ENCODE measurements at places on chromosomes 13 and 19.

- DNase-seq, result no peak
Observed at GRCh38 chr19:43474986-43475705, 9.7 kb upstream of the LYPD3 start.

GRCh38 chr19:11179716-11180297 is 17.5 kb downstream of the KANK2 start:
- no peak for DNase-seq

GRCh38 chr13:30966101-30966500 is 33.6 kb downstream of the TEX26 start:
- DNase-seq, result no peak

- no peak for DNase-seq
Observed at GRCh38 chr13:20193162-20193906, 596 bp upstream of the GJB2 start.

- no peak for DNase-seq
Observed at GRCh38 chr19:33714149-33714548, 82.5 kb upstream of the KCTD15 start.

- no peak for DNase-seq
Observed at GRCh38 chr13:61024046-61024445, 391.6 kb downstream of the PCDH20 start.

GRCh38 chr13:26062853-26063444 is 11.1 kb upstream of the SHISA2 start:
- peak; percentile 62 for DNase-seq

- DNase-seq, result no peak
Observed at GRCh38 chr19:45437328-45437727, 13.6 kb upstream of the ERCC1 start.

DNA sequence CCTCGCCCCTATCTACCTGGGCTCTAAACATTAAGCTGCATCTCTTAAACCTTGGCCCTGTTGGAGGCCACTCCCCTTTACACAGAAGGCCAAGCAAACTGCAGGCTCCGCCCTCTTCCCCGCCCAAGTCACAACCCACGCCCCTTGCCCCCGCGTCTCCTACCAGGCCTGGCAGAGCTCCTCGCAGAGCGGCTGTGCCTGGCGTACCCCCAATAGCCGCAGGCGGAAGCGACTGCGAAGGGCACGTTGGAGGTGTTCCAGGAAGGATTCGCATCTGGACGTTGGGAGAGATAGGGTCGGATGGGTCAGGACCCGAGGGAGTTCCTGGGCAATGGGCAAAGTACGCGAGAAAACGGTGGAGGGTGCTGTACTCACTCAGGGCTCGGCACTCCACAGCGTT is 5.9 kb downstream of the RTBDN start:
- DNase-seq, result peak; percentile 46

DNA sequence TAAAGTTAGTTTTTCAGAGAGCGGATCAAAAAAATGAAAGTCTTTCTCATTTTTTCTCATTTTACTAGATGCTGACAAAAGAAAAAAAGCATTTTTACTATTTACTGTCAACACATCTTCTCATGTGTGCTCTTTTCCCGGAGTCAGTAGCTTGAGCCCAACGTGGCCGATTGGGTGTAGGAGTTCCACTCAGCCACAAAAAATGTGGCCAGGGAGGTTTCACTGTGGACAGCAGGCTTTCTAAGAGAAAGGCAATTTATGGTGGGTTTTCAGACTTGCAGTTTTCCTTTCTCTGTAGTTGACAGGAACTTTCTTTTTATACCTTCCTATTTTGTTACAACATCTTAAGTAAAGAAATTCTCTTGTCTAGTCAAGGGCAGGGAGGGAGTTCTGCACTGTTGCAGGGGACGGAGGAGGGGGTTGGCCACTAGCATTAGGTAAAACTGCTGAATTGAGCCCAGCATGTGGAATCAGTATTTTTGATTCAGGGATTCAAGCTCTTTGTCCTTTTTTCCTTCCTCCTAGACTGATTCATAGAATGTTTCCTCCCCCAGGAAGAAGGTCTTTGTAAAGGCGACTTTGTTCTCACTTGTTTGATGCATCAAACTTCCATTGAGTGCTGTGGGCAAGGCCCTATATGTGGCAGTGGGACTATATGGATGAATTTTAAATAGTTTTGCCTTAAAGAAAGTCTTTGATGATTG is 123.1 kb downstream of the B3GLCT start:
- no peak for DNase-seq

GRCh38 chr13:106619688-106620555 is 52.0 kb upstream of the ARGLU1 start:
- DNase-seq, result peak; percentile 44

DNA sequence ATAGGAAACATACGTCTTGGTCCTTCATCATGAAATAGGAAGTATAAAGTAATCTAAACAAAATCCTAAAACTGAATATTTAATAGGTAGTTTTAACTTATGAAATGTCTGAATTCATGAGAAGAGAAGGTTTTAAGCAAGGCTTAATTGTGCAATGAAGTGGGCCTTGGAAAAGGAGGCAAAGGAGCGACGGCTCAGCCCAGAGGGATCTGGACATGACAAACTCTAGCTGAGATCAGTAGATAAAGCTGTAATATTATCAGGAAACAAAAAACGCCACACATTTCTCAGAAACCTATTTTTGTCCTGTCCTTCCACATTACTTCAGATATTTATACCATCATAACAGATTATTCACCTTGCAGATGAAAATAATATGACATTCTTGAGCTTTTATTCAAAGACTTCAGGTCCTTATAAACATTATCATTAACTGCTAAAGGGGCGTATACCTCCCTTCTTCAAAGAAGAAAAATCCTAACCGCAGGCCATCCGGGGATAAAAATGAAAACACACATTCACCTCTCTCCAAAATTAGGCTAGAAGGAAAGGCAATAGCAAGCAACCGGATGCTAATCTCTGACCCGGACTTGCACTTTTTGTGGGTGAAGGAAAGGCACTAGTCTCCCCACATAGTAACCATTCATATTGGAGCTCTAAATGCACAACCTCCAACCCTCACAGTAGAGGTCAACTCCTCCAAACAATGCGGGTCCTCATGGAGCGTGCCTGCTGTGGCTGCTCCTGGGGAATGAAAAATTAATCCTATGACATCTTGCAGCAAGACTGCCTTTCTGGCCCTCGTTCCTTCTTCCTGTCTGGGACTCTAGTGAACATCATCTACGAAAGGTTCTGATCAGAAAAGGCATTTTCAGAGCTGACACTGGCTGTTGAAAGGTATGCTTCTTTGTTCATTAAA is 108.8 kb downstream of the TBC1D4 start:
- no peak for DNase-seq

GRCh38 chr19:34788074-34788473 is 15.1 kb upstream of the ZNF599 start:
- DNase-seq, result no peak

DNA sequence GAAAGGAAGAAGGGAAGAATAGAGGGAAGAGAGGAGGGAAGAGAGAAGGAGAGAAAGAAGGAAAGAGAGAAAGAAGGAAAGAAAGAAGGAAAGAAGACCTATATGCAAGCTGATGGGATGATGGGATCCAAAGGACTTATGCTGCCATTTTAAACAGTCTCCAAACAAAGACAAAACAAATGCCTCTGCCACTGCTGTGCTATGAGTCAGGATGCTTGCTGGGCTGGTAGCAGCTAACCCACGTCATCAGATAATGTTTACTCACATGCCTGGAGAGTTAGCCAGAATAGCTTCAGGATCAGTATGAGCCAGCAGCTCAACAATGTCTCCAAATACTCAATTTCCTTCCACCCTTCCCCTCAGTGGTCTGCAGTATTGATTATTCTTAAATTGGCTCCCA is 12.0 kb upstream of the ZNF274 start:
- DNase-seq, result no peak

- no peak for DNase-seq
Observed at GRCh38 chr19:1182727-1183126, 8.7 kb upstream of the SBNO2 start.

DNA sequence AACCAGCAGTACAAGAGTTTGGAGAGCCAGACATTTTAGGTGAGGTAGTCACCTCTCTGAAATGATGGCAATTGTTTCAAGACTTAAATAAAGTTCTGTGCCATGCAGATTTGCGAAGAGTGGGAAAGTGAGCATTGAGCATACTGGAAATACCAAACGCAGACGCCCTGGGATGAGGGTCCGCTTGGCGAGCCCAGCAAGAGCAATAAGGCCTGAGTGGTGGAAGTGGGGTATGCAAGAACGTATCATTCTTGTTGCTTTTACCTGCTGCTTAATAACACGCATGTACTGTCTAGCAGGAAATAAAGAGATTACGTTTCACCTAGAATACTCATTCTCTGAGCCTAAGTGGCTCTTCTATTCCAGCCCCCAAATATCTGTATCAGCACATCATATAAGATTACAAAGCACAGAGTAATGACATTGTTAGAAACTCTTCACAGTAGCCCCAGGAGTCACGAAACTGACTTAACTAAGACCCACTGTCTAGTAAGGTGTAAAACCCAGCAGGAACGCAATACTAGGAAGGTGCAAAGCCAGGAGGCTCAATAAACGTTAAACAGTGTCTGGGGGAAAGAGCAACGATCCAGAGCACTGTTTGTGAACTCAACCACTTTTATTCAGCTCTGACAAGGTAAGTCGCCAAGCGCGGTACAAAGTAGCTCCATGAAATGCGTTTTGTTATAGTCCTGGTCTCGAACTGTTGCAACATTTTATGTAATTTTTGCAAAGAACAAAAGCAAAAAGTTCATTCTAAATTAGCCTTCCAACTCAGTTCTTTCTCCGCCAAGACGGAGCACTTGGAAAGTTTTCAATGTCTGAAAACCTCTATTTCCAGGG is 1.2 kb downstream of the RCBTB2 start:
- no peak for DNase-seq

GRCh38 chr19:15379999-15380647 is 536 bp upstream of the AKAP8 start:
- no peak for DNase-seq

GRCh38 chr19:10120538-10121189 is 965 bp upstream of the EIF3G start:
- no peak for DNase-seq

DNA sequence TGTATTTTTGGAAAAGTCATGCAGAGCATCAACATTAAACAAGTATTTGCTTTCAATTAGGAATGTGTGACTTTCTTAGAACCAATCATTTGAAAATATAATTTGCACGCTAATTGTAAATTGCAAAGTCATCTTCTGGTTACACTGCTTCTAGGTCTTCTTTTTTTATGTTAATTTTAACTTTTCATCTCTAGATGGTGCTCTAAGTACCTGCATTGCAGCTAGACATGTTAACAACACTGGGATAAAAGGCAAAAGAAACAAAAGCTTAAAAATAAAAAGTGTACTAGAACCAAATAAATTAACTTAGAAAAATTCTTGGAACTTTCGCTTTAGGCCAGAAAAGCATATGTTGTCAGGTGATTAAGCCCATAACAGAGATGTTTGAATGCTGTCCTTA is 2758.2 kb downstream of the PCDH9 start:
- peak; percentile 42 for DNase-seq
